T-helper 22 cell (primary cell): ENCODE measurements at places on chromosomes 13 and 19.

GRCh38 chr13:97219226-97219625 lies 2.9 kb upstream of the MBNL2 start:
- no peak for DNase-seq

- no peak for DNase-seq
These were observed 51.8 kb downstream of the CRTC1 start for GRCh38 chr19:18735324-18735723.

DNA sequence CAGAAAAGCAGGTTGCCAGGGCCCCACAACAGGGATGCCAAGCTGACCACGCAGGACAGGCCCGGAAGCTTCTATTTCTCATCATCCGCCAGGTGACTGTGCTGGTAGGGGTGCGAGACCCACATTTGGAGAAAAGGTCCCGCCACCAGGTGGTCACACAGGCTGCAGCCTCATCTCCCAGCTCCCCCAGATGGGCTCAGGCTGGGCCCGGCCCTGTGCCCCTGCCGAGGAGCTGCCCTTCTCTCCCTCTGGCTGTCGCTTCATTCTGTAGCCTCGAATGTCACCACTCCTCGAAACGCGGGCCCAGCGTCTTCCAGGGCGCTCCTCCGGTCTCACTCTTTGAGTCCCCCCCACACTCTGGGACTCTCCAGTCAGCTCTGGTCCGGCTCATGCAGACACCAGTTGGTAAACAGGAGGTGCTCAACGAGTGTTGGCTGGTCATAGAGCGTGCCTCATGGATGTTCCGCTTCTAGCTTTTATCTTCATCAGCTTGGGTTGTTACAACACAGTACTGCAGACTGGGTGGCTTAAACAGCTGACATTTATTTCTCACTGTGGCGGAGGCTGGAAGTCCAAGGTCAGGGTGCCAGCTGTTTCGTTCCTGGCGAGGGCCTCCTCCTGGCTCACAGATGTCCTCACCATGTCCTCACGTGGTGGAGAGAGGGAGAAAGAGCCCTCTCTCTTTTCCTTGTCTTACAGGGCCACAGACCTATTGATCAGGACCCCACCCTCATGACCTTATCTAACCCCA lies 87.1 kb downstream of the TEX29 start:
- no peak for DNase-seq

DNA sequence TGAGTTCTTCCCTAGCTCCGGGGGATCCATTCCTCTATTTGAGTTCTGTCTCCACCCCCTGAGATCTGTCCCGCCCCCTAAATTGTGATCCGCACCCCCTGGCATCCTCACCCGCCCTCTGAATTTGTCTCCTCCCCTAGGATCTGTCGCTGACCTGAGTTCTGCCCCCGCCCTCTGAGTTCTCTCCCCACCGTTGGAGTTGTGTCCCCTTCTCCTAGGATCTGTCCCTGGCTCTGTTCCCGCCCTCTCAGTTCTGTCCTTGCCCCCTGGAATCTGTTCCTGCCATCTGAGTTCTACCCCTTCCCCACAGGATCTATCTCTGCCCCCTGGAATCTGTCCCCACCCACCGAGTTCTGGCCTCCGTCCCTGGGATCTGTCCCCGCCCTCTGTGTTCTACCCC lies 1.0 kb upstream of the SLC17A7 start:
- no peak for DNase-seq

- DNase-seq: no peak
These were observed 5.0 kb downstream of the MLLT1 start for GRCh38 chr19:6274756-6275155.

- DNase-seq: no peak
These were observed 17.2 kb downstream of the KCNC3 start for GRCh38 chr19:50311723-50312635.

GRCh38 chr13:64234255-64234654 lies 2818.6 kb upstream of the PCDH20 start:
- DNase-seq: no peak

- no peak for DNase-seq
These were observed 1.8 kb downstream of the FAM187B start for GRCh38 chr19:35226748-35227147.

DNA sequence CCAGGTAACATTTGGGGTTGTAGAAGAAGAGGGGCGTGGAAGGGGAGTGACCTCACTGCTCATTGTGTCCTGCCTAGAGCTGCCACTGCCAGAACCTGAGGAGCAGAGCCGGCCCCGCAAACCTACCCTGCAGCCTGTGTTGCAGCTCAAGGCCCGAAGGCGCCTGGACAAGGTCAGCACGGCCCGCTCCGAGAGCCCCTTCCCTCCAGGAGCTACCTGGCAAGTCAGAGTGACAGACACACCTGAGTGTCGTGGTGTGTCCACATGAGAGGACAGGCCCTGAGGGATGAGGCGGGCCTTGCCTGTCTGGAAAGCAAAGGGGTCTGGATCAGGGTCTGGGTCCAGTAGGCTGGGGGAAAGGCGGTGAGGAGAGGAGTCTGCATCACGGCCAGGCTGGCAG lies 6.8 kb downstream of the KMT2B start:
- no peak for DNase-seq
